ENCODE measurements at places on chromosomes 12 and 14.
A peak's percentile ranks its signal among the peaks of the same experiment; 100 is the strongest.

DNA sequence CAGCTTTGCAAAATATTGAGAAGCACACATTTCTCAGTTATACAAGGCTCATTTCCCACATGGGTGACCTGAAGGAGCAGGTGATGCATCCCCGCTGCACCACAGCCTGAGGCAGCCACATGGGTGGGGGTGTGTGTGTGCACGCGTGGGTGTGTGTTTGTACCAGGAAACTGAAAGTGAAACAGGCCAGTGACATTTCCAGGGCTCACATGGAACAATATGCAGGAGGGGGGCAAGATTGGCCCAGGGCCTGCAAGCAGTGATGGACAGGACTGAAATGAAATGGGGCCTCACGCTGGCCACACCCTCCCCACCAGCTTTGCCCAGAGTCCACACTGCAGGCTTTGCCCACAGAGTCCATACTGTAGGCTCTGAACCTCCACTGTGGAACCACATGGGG is 154.2 kb upstream of the PARP11 start:
- peak; percentile 61 for DNase-seq

- DNase-seq, result no peak
These were observed 43.2 kb downstream of the CPSF2 start for GRCh38 chr14:92164958-92165357.

- no peak for DNase-seq
These were observed 1.7 kb downstream of the TNFRSF1A start for GRCh38 chr12:6340032-6340638.

GRCh38 chr14:66273261-66273832 is 212.8 kb upstream of the CCDC196 start:
- DNase-seq, result no peak

- no peak for DNase-seq
These were observed 156.4 kb downstream of the NEDD1 start for GRCh38 chr12:97063292-97063935.
